Neural crest cell (in vitro differentiated cells): ENCODE measurements at places on chromosomes 6 and 20. TPM values are rescaled to one million over a fixed set of nuclear protein-coding genes. Genes with fewer than 3 reads are reported as not detected.

DNA sequence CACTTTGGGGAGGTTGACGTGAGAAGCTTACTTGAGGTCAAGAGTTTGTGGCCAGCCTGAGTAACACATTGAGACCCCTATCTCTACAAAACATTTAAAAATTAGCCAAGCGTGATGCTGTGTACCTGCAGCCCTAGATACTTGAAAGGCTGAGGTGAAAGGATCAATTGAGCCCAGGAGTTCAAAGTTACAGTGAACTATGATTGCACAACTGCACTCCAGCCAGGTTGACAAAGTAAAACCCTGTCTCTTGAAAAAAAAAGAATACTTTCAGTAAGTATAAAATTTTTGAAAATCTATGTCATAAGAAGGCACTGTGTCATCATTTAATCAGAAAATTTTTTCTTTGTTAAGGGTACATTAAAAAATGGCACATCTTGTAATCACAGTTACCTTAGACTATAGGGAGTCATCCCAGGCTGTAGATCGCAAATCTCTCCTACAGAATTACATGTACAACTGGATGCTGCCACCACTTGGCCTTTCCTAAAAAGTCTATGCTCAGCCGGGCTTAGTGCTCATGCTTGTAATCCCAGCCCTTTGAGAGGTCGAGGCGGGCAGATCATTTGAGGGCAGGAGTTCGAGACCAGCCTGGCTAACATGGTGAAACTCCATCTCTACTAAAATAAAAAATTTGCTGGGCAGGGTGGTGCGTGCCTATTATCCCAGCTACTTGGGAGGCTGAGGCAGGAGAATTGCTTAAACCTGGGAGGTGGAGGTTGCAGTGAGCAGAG lies 17.0 kb upstream of the MRS2 start:
- no peak for DNase-seq

GRCh38 chr20:47600967-47601547 lies 99.4 kb downstream of the NCOA3 start:
- DNase-seq, result no peak

Gene STK4
- total RNA-seq, result 41.2 and 46.4 TPM in 2 replicates

Gene PACSIN1
- 0.30 and 0.44 TPM in 2 replicates for total RNA-seq

GRCh38 chr20:30488941-30489613 lies 768.4 kb upstream of the DEFB115 start:
- no peak for DNase-seq

- DNase-seq, result no peak
These were observed 54.7 kb downstream of the SMOC2 start for GRCh38 chr6:168495636-168496035.

Gene LYRM4
- total RNA-seq, result 39.3 and 46.3 TPM in 2 replicates

DNA sequence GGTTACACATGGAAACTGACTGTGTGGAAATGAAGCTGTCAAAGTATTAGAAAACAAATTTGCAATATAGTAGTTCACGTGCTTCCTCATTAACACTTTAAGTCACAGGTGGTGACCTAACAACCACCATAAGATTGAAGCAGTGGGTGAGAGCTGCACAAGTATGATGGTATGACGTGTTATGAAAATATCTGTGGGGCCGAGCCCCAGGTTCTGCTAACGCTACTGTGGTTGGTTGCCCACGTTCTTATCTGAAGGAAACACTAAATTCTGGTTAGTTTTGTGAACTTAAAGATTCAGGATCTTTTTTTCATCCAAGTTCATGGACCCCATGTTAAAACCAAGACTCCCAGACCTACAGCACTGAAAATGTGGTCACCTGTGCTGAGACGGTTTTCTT lies 243.0 kb upstream of the RIN2 start:
- DNase-seq, result no peak

DNA sequence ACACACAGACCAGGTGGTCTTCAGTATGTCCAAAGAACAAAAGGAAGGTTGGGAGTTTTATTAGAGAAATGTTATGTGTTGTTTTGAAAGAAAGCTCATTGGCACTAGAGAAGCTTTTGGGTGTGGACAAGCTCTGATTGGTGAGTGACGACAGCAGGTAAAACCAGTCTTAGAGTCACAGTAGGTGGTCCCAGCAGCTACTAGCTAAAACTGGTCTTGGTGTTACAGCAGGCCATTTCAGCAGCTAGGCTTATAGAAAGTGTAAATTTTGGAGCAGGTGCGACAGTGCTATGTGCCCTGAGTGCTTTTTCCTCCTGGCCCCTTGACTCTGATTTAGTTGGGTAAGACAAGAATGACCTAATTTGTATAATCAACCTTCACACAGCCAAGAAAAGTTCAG lies 3.6 kb downstream of the CLDN20 start:
- DNase-seq, result no peak

- DNase-seq, result peak; percentile 64
These were observed 74.5 kb downstream of the DCDC2 start for GRCh38 chr6:24283043-24283985.

GRCh38 chr6:164066766-164067165 lies 652.2 kb downstream of the QKI start:
- DNase-seq, result no peak
